Activated CD4-positive, alpha-beta T cell treated with anti-CD3 and anti-CD28 coated beads for 24 hours (primary cell): ENCODE measurements at places on chromosomes 11 and 22.

- no peak for DNase-seq
These were observed 32.8 kb downstream of the CADM1 start for GRCh38 chr11:115471367-115471766.

GRCh38 chr11:121300313-121300971 lies 7.9 kb downstream of the SC5D start:
- no peak for DNase-seq

- no peak for DNase-seq
These were observed 5.2 kb downstream of the SLC15A3 start for GRCh38 chr11:60946601-60947264.

GRCh38 chr11:120704256-120704750 lies 192.8 kb downstream of the GRIK4 start:
- DNase-seq: no peak

DNA sequence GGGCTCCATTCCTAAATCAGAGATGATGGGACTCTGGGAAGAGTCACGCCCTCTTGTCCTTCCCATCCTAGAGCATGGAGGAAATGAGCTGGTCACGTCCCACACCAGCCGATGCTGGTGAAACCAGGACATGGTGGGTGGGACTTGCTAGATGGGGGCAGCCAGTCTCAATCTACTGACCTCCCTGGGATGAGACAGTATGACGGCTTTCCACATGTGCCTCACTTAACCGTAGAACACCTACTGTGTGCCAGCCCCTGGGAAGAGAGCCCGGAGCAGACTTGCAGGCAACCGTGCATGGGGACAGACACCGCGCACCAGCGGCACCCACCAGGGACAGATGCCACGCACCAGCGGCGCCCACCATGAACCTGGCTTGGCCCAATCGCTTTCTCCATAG lies 3.8 kb downstream of the OSBPL5 start:
- DNase-seq: no peak

DNA sequence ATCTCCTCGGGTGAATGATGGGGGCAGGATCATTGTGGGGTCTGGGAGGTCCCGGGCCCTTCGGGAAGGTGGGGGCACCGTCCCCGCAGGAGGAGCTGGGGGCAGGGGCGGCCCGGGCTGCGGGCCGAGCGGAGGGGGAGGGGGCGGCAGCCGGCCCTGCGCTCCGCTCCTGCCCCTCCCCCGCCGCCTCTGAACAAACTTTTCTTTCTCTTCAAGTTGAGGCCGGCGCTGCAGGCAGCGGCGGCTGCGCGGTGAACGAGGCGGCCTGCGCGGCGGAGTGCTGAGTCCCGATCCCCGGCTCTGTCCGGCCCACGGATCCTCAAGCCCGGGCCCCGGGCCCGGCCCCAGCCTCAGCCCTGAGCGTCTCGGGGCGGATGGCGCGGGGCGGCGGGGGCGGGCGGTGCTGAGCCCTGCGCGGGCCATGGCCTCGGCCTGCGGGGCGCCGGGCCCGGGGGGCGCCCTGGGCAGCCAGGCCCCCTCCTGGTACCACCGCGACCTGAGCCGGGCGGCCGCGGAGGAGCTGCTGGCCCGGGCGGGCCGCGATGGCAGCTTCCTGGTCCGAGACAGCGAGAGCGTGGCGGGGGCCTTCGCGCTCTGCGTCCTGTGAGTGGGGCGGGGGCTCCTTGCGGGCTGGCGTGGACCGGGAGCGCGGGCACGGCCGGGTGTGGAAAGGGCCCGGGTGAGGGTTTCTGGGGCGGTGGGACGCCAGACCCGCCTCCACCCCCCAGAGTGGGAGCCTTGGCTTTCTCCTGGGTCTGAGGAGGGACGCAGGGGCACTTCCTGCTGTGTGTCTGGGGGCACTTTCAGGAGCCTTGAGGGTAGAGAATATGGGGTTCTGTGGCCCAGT lies at the start of gene INPPL1:
Gene INPPL1 (plus strand): TSS at position 204 of the 847 bp plus-strand sequence. CDS start 218 bp downstream, at position 422.
- DNase-seq: no peak

- DNase-seq: no peak
These were observed 27.8 kb upstream of the MYOD1 start for GRCh38 chr11:17691550-17691949.

DNA sequence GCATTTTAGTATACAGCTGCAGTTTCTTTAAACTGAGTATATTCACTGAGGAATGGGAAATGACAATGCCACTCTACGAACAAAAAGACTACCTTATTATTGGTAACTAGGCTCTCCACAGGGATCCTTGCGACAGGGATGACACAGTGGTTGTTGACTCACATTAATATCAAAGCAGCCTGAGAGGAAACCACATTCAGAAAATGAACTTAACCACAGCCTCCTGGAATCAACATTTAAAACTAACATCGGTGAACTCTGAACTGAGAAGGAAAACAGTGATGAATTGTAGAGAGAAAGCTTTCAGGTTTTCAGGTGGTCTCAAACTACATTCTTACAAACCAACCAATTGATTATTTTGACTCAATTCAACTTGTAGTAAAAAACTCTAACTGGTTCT lies 90.3 kb upstream of the MTMR2 start:
- no peak for DNase-seq

GRCh38 chr11:119323532-119324033 lies 6.7 kb upstream of the MCAM start:
- DNase-seq: peak; percentile 78

GRCh38 chr11:98194611-98195010 lies 826.1 kb upstream of the CNTN5 start:
- no peak for DNase-seq

DNA sequence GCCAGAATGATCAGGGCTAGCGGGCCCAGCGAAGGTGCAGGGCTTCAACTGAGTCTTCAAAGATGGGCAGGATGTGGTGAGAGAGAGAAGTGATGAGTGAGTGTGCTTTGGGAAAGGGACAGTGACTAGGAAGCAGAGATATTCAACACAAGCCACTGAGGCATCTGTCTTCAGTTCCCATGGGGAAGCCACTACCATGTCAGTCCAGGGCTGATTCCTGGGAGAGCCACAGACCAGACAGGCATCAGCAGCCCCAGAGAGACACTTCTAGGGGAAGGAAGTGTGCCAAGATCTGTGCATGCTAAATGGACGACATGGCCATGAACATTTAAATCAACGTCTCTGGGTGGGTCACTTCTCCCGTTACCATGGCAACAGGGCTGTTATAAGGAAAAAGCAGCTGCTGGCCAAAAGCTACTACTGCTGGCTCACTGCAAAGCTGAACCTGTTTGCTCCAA lies 28.5 kb downstream of the P4HA3 start:
- DNase-seq: no peak

DNA sequence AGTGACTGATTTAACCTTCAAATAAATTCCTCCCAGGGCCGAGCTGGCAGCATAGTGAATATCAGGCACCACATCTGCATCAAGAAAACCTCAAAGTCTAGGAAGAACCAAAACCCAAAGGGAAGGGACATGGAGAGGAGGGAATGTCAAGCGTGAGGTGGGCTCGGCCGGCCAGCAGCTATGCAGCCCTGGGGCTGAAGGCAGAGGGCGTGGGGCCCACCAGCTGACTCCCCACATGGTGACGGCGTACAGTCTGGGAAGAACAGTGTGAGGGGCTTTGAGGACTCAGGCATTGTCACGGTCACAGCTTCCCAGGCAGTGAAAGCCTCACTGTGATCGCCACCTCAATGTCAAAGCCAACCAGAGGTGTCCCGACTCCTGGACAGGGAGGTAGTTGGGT lies 412.5 kb downstream of the SHANK2 start:
- no peak for DNase-seq

DNA sequence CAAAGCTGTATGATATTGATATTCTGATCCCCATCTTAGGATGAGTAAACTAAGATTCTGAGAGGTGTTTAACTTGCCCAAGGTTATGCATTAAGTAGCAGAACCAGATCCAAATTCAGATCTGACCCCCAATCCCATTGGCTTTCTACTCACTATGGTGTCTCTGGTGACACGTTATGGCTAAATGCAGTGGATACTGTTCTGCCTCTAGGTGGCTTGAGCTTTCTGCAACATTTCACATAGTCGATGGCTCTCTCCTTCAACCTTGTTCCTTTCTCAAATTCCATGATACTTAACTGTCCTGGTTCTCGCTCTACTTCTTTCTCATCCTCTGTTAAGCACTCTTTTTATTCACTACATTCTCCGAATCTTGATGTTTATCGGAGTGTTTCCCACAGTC lies 9.4 kb downstream of the C11orf97 start:
- DNase-seq: no peak

- DNase-seq: no peak
These were observed 1320.5 kb downstream of the BRD1 start for GRCh38 chr22:48507171-48507570.

DNA sequence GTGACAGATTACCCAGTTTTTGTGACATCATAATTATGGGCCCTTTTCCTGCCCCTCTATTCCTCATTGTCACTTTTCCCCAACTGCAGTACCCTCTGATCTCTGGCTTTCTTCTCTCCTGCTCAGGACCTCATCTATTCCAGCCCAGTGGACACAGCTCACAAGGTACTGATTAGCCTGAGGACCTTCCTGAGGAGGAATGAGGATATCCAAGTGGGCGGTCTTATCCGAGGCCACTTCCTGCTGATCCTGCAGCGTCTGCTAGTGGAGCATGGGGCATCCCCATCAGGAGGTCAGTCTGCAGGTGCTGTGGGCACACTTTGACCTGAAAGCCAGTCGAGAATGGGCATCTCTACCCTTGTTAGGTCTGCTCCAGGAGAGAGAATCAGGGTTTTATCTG lies 24.5 kb upstream of the CCDC134 start:
- DNase-seq: no peak

GRCh38 chr11:108497317-108498045 lies 703 bp downstream of the POGLUT3 start:
- peak; percentile 35 for DNase-seq
